ENCODE measurements at places on chromosomes 12 and 14. TPM values are rescaled to one million over a fixed set of nuclear protein-coding genes. Genes with fewer than 3 reads are reported as not detected.

Gene PMEL
- not detected for total RNA-seq

Gene PLA2G1B
- total RNA-seq, result 1.0 TPM

GRCh38 chr12:100796621-100797020, 2.0 kb downstream of the ANO4 start:
- DNase-seq, result no peak

GRCh38 chr12:88251798-88252197, 109.7 kb downstream of the TMTC3 start:
- DNase-seq, result no peak

Data from psoas muscle (tissue), 8 donors.